Tongue (tissue), 3 donors: ENCODE measurements at places on chromosomes 7 and 10. TPM values are rescaled to one million over a fixed set of nuclear protein-coding genes. Genes with fewer than 3 reads are reported as not detected.

DNA sequence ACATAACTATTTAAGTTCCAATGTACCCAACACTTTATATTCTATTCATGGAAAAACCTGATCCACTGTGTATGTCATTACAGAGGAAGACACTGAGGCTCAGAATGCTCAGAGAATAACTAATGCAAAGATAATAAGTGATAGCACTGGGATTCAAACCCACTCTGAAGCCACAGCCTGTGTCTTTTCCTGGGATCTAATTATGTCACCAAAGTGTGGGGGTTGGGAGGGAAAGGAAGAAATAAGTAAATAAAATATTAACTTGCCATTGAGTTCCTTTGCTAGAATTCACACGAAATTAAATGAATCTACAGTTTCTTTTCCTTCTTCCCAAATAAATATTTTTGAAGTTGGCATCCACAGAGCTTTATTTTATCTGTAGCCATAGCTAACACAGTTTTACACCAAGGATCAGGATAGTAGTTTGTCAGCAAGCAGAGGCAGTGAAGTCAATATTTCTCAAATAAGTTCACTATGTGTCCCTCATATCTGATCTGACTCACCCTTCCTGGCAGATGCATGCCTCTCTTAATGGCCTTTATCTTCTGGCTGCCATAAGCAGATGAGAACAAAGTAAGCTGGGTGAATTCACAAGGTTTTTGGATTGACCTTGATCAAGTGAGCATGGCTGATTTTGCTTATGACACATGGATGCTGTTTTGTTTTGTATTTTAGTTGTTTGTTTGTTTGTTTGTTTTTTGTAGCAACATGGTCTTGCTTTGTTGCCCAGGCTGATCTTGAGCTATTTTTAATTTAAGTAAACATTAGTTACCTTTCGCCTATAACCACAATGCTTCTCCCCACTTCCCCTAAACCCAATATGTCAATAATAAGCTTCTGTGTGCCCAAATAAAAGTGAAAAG is 6.3 kb downstream of the RAPGEF5 start:
- no peak for DNase-seq

DNA sequence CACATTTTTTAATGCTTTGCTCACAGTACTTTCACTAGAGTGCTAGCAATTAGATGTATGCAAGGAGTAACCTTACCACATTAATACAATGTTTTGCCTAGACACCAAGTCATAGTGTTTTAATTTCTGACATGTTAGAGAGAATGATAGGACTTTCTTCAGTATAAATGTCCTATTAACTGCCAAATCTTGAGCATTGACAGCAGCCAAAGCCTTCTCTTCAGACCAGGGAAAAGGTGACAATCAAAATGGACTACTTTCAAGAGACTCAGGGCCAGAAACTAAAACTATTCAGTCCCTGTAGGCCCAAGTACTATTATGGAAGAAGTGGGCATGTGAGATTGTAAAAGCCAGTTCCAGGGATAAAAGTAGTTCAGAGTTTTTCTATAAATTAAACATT is 201.4 kb upstream of the PCDH15 start:
- no peak for DNase-seq

DNA sequence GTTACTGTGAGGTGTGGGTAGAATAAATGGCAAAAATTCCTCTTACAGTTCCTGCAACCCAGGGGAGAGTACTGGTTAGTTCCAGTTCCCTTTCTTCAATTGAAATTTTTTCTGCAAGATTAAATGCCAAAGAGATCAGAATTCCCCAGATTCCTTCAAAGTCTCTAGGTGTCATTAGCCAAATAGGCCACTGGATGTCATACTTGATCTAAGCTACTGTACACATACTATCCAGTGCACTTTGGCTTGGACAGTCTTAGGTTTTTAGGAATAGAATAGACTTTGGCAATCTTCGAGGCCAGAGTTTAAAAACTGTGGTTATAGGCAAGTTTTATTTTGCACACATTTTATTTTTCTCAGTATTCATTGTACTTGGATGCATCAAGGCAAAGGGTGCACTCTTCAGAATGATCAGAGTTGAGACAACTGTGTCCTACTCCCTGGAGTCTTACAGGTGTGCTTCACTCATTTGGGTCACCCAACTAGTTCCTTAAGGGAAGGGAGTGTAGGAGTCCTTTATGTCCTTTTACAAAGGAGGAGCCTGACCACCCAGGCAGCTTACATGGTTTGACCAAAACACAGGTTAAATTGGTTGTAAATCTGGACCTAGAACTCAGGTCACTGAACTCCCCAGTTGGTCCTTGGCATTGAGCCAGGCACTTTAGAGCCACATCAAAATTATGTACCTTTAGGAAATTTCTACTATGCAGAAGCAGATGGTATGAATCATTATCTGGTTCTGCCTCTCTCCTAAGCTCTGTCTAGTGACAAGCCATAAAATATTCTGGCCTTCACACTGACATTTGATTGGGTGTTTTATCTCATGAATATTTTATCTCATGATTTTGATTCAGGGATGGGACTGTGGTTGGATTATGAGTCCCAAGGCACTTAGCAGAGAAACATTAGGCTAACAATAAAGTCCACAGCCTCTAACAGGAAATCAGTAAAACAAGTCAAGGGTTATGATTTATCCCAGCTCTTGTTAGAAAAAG is 49.5 kb downstream of the ASAH2B start:
- no peak for DNase-seq

DNA sequence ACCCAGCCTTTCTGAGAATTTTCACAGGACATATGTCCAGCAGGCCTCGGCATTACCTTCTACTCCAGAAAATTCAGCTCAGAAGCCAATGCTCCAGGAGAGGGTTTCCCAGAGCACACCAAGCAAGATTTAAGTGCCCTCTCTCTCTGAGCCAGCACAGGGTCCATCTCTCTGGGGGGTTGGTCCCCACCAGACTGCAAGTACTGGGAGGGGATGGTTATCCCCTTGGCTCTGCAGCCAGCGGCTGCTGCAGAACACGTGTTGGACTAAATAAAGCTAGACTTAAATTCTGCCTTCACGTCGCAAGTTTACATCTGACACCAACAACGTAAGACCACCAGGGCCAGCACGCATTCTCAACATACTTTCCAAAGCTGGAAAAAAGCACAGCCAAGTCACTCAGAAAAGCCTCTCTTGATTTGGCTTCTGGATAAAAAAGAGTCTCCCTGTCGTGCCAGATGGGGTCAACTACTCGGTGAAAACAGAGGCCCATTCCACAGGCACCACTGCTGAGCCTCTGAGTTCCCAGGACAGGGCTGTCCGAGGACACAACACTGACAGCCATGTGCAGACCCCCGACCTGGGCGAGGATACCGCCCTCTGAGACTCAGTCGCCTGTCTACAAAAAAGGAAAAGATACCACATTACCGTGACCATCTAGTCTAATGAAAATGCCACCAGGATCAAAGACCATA is 77.3 kb downstream of the CTBP2 start:
- peak; percentile 56 for DNase-seq

GRCh38 chr7:18666107-18666728 is 170.7 kb downstream of the HDAC9 start:
- DNase-seq: peak; percentile 79

DNA sequence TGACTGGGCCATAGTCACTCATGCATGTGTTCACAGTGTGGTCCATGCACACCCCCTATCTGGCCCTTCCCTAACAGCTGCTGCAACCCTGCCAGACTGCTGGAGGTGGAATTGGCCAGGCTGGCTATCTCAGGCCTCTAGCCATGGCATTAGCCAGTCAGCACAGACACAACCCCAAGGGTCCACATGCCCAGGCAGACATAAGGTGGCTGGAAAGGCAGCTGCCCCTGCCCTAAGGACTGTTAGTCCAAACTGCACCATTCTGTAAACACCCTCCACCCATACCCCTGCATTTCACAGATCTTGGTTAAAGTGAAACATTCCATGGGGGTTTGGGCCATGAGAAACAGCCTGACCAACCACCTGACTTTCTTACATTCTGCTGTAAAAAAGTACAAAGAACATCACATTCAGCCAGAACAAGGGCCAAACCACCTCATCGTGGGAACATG is 137.4 kb upstream of the KCNMA1 start:
- DNase-seq: no peak

DNA sequence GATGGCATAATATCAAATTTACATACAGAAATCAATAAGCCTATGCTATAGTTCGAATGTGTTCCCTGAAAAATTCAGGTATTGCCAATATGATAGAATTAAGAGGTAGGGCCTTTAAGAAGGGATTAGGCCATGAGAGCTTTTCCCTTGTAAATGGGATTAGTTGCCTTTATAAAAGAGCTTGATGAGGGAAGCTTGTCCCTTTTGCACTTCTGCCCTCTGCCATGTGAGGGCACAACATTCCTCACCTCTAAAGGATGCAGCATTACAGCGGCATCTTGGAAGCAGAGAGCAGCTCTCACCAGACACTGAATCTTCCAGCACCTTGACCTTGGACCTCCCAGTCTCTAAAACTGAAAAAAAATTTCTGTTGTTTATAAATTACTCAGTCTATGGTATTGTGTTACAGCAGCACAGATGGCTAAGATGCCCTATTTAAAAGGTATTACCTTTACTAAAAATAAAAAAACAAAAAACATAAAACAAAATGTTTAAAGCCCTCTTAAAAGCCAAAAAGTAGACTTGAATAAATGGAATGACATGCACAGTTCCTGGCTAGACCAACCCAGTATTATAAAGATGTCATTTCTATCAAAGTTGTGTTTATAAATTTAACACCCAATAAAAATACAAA is 909.6 kb downstream of the REEP3 start:
- no peak for DNase-seq

- DNase-seq: no peak
These were observed 90.6 kb downstream of the CACNB2 start for GRCh38 chr10:18230794-18231193.

DNA sequence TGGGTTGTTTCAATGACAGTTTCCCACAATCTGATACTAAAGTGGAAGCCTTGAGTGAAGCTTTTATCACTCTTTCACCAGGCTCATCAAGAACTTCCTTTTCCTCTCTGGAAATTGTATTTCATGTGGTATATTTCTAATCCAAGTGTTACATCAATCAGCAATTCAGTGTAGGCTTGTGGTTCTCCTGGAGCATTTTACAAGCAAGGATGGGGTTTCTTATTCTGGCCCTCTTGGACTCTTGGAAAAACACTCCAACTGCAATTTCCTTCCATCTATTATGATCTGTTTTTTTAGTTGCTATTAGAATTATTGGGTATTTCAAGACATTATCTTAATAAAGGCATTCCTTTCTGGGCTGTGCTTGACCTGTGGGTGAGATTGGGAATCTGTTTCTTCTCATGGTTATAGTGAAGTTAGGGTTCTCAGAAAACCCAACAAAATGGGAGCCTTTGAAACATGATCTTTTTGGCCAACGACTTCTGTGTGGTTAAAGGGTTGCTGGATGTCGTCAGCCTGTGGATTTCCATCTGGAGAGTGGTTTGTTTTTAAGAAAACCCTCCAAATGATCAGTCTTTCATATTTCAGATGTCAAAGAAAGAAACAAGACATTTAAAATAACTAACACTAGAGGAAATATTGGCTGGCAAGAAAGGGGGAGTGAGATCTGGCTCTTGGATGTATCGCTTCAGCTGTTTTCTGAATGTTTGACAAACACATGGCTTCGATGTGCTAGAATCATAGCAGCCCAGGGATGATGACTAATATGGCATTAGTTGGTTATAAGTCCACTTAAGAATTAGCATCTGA is 540.2 kb downstream of the LRMDA start:
- peak; percentile 70 for DNase-seq

DNA sequence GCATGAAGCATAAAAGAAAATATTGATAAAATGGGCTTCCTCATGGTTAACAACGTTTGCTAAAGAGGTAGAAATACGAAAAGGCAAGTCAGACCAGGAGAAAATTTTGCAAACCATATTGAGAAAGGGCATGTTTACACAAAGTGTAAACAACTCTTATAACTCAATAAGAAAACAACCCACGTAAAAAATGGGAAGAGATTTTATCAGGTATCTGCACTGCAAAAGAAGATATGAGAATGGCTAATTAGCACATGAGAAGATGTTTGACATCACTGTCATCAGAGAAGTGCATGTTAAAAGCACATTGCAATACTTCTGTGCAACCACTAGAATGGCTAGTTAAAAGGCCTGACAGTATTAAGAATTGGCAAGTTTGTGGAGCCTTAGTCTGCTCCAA is 99.5 kb downstream of the VPS50 start:
- DNase-seq: no peak

DNA sequence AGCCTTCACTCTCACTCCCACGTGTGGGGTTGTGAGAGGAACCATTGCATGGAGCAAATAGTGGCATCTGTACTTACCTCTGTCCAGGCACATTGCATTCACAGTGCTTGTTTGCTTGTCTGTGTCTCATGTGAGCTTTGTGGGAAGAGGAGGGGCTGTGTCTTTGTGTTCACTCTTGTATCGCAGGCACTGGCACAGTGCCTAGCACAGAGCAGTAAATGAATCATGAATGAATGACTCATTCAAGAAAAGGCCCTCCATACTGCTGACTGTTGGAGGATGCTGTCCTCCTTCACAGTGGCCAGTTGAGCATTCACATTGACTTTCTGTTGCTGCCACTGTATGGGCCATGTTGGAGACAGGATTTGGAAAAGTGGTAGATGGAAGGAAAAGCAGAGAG is 125.3 kb downstream of the SORCS3 start:
- no peak for DNase-seq

GRCh38 chr7:82904871-82905270 is 257.8 kb downstream of the PCLO start:
- no peak for DNase-seq

DNA sequence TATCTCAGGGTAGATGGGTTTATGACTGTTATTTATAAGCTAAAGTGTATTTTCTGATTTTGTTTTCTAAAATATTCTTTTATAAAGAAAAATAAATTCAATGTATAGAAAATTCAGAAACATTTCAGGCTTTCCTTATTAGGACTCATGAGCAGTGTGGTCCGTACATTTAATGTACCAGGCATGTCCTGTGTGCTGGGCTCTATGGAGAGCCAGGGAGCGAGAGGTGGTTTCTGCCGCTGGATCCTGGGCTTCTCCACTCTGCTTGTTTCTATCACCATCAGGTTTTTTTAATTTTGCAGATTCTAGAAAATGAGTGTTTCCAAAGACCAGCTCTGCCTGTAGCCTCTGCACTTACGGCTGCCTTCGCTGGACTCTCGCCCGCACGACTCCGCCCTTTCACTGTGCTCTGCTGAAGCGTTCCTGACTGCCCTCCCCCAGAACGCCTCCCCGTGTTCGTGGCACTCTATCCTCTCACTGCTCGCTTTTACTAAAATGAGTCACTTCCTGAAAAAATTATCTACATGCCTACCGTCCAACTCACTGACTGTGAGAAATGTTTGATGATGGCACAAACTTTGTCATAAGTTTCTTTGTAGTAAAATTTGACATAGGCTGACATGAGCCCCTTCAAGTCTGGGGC is 188.5 kb downstream of the ZMYND11 start:
- DNase-seq: peak; percentile 28

DNA sequence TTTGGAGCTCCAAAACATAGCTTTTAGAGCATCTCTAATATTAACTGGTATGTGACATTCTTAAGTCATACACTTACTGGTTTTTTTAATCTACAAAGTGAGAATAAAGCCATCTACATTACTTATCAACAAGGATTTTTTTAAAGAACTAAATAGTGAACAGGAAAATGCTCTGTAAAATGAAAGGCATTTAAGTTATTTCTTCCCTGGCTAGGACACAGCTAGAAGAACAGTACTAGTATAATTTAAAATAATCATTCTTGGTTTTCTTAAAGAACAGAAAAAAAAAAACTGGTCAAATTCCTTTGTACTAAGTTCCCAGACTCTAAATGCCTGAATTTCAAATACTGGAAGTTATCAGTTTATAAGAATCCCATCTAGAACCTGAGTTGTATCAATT is 139.5 kb downstream of the SRPK2 start:
- DNase-seq: no peak

Gene CYP2C19
- 2.1 TPM for total RNA-seq

Gene BHLHA15
- 3.2 TPM for total RNA-seq

Gene CCDC146
- total RNA-seq: 16.9 TPM

Gene HOXA3
- 2.4 TPM for total RNA-seq

Gene GNGT1
- total RNA-seq: not detected

Gene SYT15B
- 1.1 TPM for total RNA-seq
